HT1080 (cell line): ENCODE measurements at places on chromosomes 7 and 10.

DNA sequence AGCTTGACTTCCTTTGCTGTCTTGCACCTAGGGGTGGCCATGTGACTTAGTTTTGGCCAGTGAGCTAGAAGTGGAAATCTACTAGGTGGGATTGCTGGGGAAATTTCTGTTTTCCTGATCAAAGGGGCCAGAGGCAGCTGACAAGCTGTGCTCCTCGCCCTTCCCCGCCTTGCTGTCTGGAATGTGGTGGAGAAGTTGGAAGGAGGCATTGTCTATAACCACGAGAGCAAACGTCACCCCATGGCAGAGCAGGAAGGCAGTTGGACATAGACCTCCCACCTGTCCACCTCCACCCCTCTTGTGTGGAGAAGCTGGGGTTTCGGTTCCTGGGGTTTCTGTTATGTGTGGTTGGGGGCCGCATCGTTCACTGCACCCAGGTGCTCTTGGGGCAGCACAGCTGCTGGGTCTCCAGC, 7.3 kb downstream of the SFRP5 start:
- no peak for DNase-seq

DNA sequence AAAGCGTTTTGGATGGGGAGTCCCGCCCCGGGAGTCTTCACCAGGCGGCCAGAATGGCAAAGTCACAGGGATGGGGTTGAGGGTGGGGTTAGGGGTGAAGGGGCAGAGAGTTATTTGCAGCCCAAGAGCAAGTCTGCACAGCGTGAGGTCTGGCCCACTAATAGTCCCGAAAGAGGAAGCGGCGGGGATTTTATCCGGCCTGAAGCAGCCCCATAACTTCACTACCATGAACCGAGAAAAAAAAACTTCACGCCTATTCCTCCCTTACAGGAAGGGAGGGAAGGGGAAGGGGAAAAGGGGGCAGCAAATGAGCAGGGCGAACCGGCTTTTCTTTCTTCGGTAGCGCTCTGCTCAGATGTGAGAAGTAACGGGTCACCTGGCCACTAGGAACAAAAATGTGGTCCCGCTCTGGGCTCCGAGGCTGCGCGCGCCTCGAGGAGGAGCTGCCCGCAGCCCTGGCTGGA, 712 bp downstream of the ITPRIP start:
- no peak for DNase-seq

- no peak for DNase-seq
These were observed 45.5 kb downstream of the ABCC2 start for GRCh38 chr10:99827936-99828335.

GRCh38 chr10:69558559-69558958, 14.7 kb downstream of the NEUROG3 start:
- DNase-seq = no peak

DNA sequence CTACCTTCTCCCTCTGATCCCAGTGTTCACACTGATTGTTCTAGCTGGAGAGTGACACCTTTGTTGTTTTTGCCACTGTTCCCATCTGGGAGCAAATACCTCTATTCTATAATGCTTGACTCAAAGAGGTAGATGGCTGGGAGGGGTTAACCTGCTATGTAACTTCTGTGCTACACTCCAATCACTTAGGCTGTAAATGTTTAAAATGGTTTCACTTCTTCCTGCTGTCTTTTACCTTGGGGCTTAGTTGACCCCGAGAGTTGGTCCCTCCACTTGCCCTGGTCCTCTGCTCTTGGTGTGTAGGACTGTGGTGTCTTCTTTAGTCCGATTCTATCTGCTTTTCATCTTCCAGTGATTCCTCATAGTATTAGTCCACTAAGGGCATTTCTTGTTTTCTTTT, 22.3 kb downstream of the KLHDC10 start:
- DNase-seq = no peak

- DNase-seq = no peak
These were observed 99.6 kb downstream of the KLF6 start for GRCh38 chr10:3685384-3685783.

GRCh38 chr7:20435305-20435704, 104.6 kb downstream of the ITGB8 start:
- DNase-seq = no peak

GRCh38 chr10:129951101-129951969, 12.7 kb downstream of the EBF3 start:
- DNase-seq = no peak

- DNase-seq = no peak
These were observed 19.0 kb downstream of the SMURF1 start for GRCh38 chr7:99124751-99125504.

DNA sequence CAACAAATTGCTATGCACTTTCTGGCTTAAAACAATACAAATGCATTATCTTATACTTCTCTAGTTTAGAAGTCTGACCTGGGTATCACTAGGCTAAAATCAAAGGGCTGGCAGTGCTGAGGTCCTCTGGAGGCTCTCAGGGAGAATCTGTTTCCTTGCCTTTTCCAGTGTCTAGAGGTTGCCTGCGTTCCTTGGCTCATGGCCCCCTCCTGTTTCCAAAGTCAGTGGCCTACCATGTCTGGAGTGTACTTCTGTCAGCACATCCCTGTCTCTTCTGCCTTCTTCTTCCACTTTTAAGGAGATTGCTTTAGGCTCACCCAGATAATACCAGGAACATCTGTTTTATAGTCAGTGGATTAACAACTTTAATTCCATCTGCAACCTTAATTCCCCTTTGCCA, 52.4 kb downstream of the CCNY start:
- DNase-seq = no peak

DNA sequence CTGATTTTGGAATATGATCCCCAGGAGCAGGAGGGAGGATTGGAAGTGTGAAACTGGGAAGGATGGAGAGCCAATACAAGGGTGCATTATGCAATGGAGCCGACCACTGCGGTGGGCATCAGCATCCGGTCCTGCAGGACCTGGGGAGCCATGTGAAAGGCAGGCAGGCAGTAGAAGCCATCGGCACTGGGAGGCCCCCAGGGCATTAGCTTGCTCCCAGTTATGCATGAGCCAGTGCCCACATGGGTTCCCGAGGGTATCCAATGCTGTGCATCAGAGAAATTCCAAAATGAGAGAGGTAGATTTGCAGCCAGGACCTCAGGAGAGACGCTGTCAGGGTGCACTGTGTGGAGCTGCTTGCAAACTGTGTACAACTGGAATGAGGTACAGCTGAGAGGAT, 8.7 kb upstream of the KCP start:
- no peak for DNase-seq

GRCh38 chr10:4984971-4985594, 18.6 kb downstream of the AKR1C2 start:
- DNase-seq = no peak
